ENCODE measurements at places on chromosomes 5 and 9.

DNA sequence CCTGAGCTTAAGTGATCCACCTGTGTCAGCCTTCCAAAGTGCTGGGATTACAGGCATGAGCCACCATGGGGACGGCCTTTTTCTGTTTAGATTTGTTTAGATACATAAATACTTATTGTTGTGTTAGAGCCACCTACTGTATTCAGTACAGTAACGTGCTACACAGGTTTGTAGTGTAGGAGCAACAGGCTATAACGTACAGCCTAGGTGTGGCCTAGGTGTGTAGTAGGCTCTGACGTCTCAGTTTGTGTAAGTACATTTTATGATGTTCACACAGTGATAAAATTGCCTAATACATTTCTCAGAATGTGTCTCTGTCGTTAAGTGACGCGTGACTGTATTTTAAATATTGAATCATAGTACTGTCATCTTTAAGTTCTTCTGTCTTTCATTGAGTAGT is 84.1 kb downstream of the MELK start:
- no peak for DNase-seq

DNA sequence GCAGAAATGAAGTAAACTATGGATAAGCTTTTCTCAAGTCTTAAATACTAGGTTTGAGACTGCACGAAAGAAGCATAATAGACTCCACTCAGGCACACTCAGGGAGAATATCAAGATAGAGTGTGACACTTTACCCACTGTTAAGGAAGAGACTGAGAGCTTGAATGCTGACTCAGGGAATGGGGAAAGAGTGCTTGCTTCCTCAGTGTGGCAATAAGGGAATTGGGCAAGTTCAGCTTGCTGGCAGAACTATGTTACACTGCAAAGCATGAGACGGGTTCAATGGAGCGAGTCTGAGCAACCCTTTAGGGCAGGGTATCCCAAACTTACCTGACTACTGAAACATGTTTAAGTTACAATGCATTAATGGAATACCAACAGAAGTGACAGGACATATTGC is 237.7 kb upstream of the MEF2C start:
- DNase-seq = no peak

DNA sequence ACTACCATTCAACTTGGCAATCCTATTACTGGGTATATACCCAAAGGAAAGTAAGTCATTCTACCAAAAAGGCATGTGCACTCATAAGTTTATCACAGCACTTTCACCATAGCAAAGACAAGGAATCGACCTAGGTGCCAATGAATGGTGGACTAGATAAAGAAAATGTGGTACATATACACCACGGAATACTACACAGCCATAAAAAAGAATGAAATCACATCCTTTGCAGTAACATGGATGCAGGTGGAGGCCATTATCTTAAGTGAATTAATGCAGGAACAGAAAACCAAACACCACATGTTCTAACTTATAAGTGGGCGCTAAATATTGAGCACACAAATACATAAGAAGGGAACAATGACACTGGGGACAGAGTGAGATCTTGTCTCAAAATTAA is 65.8 kb upstream of the SUB1 start:
- DNase-seq = no peak

GRCh38 chr5:134101686-134102439 is 12.6 kb upstream of the TCF7 start:
- no peak for DNase-seq

GRCh38 chr5:151847871-151848270 is 76.1 kb downstream of the G3BP1 start:
- DNase-seq = no peak

DNA sequence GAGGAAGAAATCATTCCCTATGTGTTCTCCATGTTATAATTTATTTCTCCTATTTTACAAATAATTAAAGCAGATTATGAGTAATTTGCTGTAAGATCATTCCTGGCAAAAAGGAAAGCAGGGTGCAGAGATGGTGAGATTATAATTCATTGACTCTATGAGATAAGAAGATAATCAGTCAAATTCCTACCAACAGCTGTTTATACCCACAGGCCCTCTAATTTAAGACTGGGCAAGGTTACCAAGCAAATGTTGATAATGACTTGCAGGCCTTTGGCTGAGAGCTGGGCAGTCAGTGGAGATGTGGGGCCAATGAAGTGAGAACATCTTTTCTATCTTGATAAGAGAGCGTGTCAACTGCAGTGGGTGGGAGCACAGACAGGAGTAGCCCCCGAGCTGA is 222.7 kb downstream of the ICE1 start:
- no peak for DNase-seq

GRCh38 chr9:109956717-109957440 is 176.9 kb downstream of the PALM2AKAP2 start:
- DNase-seq = no peak

GRCh38 chr5:9562141-9562540 is 16.3 kb upstream of the SEMA5A start:
- no peak for DNase-seq

- DNase-seq = no peak
Measured at GRCh38 chr9:37710046-37710445, 43.6 kb upstream of the TRMT10B start.
